Activated CD8-positive, alpha-beta memory T cell treated with anti-CD3 and anti-CD28 coated beads, Interleukin-2, amount 50 U/mL, for 48 hours (primary cell): ENCODE measurements at places on chromosomes 4 and X.

DNA sequence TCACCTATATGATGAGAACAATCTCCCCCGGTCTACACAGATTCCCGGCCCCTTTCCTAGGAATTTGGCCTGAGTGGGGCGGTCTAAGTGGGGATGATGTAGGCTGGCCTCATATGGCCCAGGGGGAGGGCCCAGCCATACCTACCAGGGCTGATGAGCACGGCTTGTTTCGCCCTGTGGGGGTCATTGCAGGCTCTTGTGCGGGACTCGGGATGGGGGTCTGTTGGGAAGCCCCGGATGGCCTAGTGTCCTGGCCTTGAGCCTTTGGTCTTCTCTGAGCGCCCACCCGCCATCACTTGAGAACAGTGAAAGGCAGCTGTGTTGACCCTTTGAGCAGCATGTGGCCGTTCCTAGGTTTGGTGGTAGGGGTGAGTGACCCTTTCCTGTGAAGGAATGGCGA lies 4.8 kb upstream of the CTAG2 start:
- no peak for DNase-seq

DNA sequence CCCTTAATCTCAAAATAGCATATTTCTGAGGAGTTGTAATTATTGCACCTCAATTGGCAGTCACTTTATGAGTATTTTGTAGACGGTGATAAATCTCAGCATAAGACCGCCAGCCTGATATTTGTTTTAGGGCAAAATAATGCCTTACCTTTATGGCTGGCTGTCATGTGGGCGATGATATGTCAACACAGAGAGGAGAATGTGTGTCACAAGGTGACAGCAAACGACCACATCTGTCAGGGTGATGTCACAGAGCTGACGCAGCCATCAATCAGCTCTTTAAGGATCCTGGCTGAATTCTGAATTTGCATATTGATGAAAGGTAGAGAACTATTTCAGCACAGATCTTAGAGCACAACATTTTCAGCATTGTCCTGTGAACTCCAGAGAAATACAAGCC lies 209.7 kb downstream of the CEP135 start:
- no peak for DNase-seq

- DNase-seq = no peak
Measured at GRCh38 chr4:26319949-26320537, 771 bp upstream of the RBPJ start.

DNA sequence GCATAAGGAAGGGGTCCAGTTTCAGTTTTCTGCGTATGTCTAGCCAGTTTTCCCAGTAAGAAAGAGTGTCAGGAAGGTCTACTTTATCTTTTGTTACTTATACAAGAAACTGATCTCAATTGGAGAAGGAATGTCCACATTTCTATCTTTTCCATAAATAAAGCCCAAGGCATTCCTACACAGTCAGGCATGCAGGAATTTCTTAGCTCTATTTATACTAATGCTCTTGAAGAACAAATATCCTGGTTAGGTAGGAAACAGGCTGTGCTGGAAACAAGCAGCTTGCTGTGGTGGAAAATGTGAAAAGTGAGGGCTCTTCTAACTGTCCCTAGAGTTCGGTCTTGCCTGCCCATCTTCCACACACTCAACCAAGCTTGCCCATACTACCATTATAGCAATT lies 37.9 kb upstream of the PITX2 start:
- no peak for DNase-seq

DNA sequence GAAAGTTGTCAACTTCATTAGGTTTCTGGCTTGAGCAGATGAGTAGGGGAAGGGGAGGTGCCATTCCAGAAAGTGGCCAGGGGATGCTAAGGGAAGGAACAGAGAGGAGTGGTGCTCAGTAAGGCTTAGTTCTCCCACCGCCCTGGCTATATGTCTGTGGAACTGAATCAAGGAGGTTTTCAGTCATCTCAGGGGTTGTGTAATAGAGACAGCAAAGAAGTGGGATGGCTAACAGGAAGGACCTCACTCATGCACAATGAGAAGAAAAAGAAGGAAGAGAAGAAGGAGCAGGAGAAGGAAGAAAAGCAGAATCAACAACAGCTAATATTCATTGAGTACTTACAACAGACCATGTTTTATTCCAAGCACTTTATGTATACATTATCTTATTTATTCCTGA lies 368.7 kb downstream of the MID1IP1 start:
- no peak for DNase-seq

DNA sequence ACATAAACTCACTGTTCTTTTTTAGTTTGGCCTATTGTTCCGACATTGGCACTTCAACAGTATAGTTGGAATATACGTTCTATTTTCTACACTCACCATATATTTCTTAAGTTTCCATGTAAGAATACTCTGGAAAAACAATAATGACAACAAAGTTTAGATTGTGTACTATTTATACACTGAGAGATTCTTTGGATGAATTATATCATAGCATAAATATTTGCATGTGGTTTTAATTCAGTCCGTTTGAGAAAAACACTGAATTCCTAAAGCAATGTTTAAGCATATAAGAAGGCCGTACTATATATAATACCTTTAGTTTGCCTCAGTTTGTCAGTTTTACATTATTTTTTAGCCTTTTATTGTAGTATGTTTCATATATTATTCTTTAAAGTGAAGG lies 82.4 kb downstream of the RAP1GDS1 start:
- DNase-seq = no peak

- DNase-seq = no peak
Measured at GRCh38 chr4:36914106-36914505, 330.4 kb upstream of the NWD2 start.

DNA sequence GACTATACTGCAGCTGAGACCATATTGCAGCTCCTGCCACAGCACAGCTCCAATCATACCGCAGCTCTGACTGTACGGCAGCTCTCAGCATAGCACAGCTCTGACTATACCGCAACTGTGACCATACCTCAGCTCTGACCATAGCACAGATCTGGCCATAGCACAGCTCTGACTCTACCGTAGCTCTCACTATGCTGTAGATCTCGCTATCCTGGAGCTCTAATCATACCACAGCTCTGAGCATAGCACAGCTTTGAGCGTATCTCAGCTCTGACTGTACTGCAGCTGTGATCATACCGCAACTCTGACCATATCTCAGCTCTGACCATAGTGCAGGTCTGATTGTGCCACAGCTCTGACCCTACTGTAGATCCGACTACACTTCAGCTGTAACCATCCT lies 139.2 kb downstream of the ASMT start:
- no peak for DNase-seq
